ENCODE measurements at places on chromosomes 6 and 20. TPM values are rescaled to one million over a fixed set of nuclear protein-coding genes. Genes with fewer than 3 reads are reported as not detected.
A peak's percentile ranks its signal among the peaks of the same experiment; 100 is the strongest.

DNA sequence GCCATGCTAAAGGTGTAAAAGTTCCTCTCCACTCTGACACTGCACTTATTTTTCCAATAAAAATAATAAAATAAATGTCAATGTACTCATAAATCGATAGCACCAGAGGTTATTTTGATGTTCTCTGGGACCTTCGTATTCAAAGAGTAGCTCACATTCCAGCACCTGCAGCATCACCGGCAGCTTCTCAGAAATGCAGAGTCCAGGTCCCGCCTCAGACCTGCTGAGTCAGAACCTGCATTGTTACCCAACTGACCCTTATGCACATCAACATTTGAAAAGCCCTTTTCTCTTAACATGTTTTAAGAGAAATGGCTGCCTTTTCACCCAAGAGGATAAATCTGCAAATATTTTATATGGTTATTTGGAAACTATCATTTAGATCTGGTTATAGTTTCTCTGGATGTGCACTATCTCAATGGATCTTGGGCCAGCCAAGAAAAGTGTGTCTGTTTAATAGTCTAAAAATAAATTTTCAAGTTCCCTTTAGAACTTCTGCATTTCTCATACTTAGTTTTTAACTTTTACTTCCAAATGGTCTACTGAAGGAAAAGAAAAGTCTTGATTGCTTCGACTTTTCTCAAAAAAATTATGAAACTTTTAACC is 216.2 kb upstream of the PRDM1 start:
- no peak for DNase-seq

- no peak for DNase-seq
These were observed 86.2 kb downstream of the VEGFA start for GRCh38 chr6:43856005-43856765.

GRCh38 chr6:34993213-34993612 is 104.2 kb downstream of the ANKS1A start:
- DNase-seq: no peak

GRCh38 chr20:45368221-45368980 is 5.4 kb downstream of the SYS1 start:
- peak; percentile 42 for DNase-seq

DNA sequence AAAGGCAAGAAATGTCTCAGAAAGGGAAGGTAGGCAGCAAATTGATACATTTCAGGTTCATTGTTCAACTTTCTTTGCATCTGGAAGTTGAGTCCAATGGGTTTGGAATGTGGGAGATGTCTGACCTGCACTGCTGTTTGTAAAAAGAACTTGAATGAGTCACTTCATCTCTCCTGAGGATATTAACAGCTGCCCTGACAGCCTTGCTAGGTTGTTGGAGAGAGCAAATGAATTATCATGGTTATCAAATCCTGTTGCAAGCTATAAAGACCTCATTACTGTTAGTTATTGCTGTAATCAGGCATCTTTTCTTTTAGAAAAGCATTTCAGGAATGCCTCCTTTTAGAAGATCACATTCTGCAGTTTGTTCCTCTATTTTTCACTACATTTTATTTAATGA is 23.0 kb upstream of the FLRT3 start:
- DNase-seq: no peak

- no peak for DNase-seq
These were observed 102.9 kb downstream of the EDN1 start for GRCh38 chr6:12393100-12393499.

DNA sequence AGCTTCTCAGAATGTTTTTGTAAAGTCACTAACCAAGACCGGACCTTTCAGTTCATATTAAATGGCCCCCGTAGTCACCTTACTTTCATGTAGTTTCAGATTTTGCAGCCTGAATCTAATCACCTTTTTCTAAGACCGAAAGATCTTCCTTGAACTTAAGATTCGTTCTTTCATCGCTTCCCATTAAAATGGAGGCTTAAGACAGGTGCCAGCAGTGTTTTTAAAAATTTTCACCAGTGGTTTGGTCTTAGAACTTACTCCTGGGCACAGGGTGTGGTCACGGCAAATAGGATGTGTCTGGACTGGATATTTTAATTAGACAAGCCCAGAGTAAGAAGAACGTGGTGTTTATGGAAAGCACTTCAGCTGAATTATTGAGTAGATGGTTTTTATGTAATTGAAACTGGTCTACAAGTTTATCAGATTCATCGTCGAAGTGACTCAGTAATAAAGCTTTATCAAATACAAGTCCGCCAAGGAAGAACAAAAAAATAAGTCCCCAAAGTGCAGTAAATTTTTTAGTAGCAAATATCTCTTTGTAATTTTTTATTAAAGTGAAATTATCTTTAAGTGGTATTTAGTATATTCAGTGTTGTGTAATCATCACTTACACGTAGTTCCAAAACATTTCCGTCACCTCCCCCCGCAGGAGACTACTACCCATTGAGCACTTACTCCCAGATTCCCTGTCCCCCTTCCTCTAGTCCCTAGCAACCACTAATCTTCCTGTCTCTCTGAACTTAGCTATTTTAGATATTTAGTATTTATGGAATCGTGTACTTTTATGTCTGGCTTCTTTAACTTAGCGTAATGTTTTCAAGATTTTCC is 868 bp downstream of the SRSF3 start:
- DNase-seq: peak; percentile 50

- DNase-seq: no peak
These were observed 7.9 kb downstream of the RNF24 start for GRCh38 chr20:4007383-4008025.

- no peak for DNase-seq
These were observed 570.0 kb downstream of the TBC1D32 start for GRCh38 chr6:120764312-120764711.

DNA sequence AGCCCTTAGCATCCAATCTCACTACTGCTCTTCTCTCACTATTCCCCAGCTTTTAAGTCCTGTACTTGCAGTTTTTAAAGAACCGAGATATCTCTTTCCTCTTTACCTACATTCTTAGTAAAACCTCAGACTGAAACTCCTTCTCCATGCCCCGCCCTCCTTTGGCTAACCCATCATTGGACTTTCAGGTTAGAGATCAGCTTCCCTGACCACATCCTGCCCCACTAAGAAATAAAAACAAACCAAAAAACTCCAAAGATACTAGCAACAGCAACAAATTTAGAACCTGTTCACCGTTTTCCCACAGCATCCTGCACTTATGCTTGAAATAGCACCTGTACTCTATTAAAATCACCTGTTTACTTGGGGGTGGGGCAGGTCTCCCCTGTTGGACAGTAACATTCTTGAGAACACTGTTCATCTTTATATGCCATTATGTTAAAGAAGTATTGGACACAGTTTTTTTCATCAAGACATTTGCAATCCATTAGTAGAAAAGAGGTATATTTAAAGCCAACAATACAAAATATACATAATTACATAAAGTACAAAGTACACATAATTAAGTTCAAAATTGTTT is 16.3 kb upstream of the SMAP1 start:
- DNase-seq: peak; percentile 11

DNA sequence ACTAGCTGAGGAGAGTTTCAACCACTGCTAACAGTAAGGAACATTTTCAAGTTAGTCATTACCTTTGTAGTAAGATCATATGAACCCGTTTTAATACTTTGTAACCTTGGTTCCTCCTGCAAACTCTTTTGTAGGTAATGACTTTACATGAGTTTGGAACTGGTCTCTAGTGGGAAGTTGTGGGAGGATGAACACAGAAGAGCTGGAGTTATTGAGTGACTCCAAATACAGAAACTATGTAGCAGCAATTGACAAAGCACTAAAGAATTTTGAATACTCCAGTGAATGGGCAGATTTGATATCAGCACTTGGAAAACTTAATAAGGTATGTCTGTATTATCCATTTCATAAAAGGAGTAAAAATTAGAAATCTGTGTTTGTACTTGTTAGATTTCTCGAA is 29.3 kb downstream of the DOP1A start:
- DNase-seq: no peak

GRCh38 chr6:157322792-157323254 is 496 bp downstream of the TMEM242 start:
- DNase-seq: no peak

- no peak for DNase-seq
These were observed 2.6 kb downstream of the DDR1 start for GRCh38 chr6:30886897-30887255.

GRCh38 chr6:118528129-118528528 is 20.0 kb upstream of the PLN start:
- no peak for DNase-seq

GRCh38 chr20:59247731-59248684 is 52.4 kb upstream of the EDN3 start:
- no peak for DNase-seq

GRCh38 chr20:2729251-2729713 is 36.7 kb downstream of the EBF4 start:
- peak; percentile 57 for DNase-seq

DNA sequence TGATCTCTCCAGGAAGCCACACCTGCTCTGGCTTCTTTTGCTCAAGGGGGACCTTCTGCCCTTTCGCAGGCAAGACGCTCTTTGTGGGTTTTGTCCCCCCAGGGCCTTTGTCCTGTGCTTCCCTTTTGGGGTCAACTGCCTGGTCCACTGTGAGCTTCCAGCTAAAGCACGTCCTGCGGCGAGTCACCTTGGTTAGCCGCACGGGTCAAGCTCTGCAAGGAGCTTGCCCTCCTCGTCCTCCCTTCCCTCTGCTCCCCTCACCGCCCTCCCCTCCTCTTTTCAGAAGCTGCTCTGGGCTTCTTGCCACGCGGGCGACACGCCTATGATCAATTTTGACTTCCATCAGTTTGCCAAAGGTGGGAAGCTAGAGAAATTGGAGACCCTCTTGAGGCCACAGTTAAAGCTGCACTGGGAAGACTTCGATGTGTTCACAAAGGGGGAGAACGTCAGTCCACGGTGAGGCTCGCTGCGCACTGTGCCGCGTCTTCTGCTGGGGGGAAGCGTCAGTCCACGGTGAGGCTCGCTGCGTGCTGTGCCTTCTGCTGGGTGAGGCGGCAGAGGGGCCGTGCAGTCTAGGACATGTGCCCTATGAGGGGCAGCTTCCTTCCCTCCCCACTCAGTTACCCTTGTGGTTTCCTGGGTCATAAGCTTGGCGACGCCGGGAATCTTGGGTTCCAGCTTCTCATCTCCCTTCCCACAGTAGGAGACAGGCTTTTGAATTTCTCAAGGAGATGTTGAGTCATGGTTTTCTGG is 80.2 kb downstream of the SYNJ2 start:
- DNase-seq: no peak

DNA sequence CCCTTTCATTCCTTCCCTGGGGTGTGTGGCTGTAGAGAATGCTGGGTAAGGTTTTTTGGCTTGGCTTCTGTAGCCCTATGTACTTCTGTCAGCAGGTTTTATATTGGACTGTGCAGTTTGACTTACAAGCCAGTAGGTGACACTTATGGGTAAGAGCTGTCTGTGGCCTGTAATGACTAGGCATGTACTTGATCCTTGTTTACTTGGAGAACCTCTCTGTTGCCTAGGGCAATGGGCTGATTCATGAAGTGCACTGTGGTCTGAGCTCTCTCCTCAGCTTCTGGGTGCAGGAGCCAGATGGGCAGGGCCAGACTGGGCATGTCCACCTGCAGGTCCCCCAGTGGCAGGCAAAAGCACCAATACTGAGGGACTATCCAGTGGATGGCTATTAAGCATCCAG is 544.6 kb downstream of the ADGRB3 start:
- no peak for DNase-seq

GRCh38 chr20:13337090-13337784 is 116.2 kb downstream of the ISM1 start:
- no peak for DNase-seq

GRCh38 chr20:12453711-12454110 is 536.0 kb downstream of the BTBD3 start:
- DNase-seq: no peak

DNA sequence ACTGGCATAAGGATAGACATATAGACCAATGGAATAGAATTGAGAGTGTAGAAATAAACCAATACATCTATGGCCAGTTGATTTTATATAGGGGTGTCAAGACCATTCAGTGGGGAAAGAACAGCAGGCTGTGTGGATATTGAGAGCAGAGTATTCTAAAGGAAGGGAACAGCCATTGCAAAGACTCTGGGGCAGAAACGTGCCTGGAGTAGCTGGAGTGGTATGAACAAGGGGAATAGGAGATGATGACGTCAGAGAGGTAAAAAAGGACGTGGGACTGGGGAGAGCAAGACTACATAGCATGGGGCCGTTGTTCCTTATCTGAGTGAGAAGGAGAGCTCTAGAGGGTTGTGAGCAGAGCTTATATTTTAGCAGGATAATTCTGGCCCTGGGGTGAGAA is 85.2 kb downstream of the TOX2 start:
- no peak for DNase-seq

DNA sequence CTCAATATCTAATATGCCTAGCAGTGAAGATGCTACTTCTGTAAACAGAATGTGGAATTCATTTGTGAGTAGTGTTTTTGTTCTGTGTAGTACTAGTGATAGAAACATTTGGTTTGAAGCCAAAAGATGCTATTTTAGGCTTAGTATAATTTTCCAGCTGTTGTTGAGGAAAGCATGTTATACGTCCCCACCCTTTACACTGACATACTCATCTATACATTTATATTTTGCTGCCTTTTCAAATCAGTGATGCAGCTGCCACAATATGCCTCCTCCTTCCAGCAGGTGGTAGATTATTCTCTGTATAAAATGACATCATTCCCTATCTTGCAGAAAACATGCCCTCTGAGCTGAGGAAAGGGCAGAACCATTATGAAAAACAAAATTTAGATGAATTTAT is 1217.6 kb upstream of the GJE1 start:
- no peak for DNase-seq

GRCh38 chr6:157498817-157499216 is 117.8 kb downstream of the ZDHHC14 start:
- no peak for DNase-seq

DNA sequence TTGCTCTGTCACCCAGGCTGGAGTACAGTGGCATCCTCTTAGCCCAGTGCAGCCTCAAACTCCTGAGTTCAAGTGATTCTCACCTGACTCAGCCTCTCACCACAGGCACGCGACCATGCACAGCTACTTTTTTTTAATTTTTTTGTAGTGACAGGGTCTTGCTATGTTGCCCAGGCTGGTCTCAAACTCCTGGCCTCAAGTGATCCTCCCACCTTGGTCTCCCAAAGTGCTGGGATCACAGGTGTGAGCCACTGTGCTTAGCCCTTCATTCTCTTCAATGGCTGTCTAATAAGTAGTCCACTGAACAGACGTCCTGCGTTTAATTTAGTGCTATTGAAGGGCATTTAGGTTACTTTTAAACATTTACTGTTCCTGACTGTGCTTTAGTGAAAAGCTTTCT is 27.3 kb downstream of the KDM1B start:
- no peak for DNase-seq

- no peak for DNase-seq
These were observed 109.5 kb downstream of the MYLK4 start for GRCh38 chr6:2641044-2641725.

- DNase-seq: no peak
These were observed 5.6 kb upstream of the MYT1 start for GRCh38 chr20:64158346-64159285.

- DNase-seq: no peak
These were observed 641 bp downstream of the TEAD3 start for GRCh38 chr6:35496036-35496840.

DDO gene
- polyA plus RNA-seq: not detected

SLCO4A1 gene
- polyA plus RNA-seq: 0.40 TPM

COL12A1 gene
- polyA plus RNA-seq: not detected

CDH4 gene
- not detected for polyA plus RNA-seq

ARFRP1 gene
- polyA plus RNA-seq: 72.7 TPM

ISM1 gene
- not detected for polyA plus RNA-seq

GRM1 gene
- 0.02 TPM for polyA plus RNA-seq

SMIM8 gene
- polyA plus RNA-seq: 11.3 TPM

PSMB9 gene
- polyA plus RNA-seq: 694 TPM

OR14J1 gene
- polyA plus RNA-seq: not detected

SNAP25 gene
- polyA plus RNA-seq: not detected

Measured in immature natural killer cell (primary cell).